HL-60 (cell line): ENCODE measurements at places on chromosomes 3 and 15.

DNA sequence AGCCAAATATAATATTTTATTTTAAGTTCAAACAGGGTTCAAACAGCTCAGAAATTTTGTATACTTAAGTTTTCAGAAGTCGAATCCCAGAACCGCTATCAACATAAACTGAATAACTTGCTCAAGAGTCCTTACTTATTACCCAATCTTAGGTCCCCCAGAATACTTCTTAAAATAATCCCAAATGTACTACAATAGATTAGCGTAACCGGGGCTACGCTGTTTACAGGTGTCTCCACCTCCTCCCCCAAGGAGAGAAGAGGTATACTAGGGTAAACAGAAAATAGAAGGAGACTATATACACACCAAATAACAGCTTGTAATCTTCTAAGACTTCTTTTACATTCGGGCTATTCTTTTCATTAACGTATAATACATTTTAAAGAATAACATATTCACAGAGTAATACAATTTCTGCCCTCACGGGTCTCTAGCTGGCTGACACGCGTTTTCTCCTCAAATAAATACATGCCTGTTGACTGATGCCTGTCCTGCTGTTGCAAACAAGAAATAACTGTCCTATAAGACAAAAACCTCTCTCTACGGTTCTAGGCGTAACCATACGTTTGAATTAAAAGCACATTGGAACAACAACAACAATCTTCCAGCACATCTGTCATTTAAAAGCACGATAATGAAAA lies 1.3 kb downstream of the DENND4A start:
- no peak for DNase-seq

GRCh38 chr15:85615930-85616329 lies 178.8 kb downstream of the KLHL25 start:
- DNase-seq = no peak

- DNase-seq = no peak
These were observed 83.5 kb downstream of the SLC25A26 start for GRCh38 chr3:66304293-66304692.

DNA sequence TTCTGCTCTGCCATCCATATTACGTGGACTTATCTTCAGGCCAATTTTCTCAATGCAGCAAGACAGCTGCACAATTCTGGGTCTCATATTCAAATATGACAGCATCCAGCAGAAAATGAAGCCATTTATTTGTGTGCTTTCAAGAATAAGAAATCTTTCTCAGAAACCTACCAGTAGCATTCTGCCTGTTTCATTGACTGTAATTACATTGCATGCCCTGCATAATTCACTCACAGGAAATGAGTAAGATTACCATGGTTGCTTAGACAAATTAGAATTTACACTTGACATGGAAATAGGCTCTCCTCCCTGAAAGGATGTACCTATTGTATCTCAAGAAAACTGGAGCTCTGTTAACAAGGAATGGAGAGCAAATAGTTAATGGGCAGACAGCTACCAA lies 346.6 kb upstream of the DCBLD2 start:
- no peak for DNase-seq

- no peak for DNase-seq
These were observed 63.7 kb downstream of the LRCH3 start for GRCh38 chr3:197854596-197855343.

GRCh38 chr3:141360888-141361598 lies 7.3 kb upstream of the ZBTB38 start:
- no peak for DNase-seq

DNA sequence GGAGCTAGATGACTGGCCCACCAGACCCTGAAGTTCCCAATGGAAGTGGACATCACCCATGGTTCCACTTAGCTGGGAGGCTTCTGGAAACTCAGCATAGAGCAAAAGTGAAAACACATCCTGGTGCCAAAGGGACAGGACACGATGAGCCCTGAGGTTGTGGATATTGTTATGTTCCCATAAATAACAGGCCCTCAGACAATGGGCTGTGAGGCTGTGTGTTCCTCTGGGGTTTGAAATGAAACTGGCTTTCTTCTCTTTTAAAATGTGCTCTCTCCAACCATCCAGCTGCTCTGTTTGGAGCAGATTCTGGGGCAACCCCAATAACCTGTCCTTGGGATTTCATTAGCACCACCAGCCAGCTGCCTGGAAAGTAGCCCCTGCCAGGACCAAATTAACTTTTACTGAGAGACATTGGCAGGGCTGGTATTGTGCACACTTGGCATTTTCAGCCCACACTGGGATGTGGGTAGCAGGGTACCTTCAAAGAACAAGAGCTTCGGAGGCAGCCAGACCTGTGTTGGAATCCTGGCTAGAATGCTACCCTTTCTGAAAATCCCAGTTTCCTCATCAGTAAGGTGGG lies 97.5 kb downstream of the DNAJB8 start:
- no peak for DNase-seq
